ENCODE measurements at places on chromosomes 2 and 18.

GRCh38 chr18:76075777-76076176, 419.3 kb downstream of the ZNF516 start:
- DNase-seq: no peak

DNA sequence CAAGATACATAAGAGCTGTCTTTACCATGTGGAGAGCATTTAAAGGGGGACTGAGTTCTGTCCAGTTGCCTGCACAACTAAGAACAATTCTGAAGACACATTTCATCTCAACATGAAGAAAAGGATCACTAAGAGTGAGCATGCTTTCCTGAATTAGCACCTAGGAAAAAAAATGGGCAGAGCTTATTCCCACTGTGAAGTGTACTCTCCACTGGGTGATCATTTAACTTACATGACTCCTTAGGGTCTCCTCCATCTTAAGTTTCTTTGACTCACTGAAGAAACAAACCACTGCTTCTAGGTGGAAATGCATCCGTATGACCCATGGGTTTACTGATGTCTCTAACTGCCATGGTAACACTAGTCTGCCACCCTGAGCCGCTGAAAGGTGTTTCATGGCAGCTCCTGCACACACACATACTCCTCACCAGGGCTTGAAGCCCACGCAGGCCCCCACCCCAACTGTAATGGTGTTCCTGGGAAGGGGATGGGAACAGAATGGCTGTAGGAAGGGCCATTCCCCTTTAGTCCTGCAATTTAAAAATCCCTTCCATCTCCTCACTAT, 27.1 kb downstream of the HDLBP start:
- DNase-seq: no peak

- no peak for DNase-seq
These were observed 263.6 kb downstream of the RNF144A start for GRCh38 chr2:7180638-7181370.

GRCh38 chr2:187093771-187094412, 244.9 kb upstream of the ZSWIM2 start:
- no peak for DNase-seq

DNA sequence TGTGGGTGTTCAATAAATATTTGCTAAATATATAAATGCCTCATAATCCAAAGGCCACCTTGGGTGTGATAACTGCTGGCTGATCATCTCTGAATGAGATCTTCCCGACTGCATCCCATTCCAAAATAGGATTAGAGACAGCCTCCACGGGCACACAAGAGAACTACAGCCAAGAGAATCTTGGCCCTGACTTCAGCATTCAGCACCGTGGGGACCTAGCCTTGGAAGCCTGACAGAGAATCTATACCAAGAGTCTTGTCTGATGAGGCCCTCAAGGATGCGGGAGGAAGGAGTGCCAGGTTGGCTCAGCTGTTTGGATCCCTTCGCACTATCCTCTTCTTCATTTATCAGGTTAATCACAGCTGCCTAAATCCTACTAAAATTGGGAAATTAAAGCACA, 85.8 kb downstream of the RBM43 start:
- DNase-seq: peak; percentile 65

GRCh38 chr2:85853499-85854165, 35.2 kb downstream of the ST3GAL5 start:
- no peak for DNase-seq

DNA sequence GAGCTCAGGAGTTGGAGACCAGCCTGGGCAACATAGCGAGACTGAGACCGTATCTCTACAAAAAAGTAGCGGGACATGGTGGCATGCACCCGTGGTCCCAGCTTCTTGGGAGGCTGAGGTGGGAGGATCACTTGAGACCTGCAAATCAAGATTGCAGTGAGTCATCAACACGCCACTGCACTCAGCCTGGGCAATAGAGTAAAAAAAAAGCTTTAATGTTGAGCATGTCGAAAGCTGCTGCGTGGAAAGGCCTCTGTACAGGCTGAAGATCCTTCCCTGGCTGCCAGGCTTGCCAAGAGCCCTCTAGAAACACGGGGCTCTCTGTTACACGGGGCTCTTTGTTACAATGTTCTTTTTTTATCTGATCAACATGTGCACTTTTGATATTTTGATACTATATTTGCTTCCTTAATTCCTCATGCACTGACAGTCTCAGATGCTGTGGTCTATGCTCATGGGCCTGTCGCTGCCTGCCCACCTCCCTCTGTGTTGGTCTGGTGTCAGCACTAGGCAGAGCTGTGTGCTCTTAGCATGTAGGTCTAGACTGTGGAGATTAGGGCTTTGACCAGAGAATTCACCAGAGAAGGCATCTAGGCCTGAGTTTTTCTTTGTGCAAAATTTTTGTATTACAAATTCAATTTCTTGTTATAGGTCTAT, 18.7 kb downstream of the CLK1 start:
- no peak for DNase-seq

- no peak for DNase-seq
These were observed 1961.9 kb upstream of the CELF4 start for GRCh38 chr18:39527465-39527864.

DNA sequence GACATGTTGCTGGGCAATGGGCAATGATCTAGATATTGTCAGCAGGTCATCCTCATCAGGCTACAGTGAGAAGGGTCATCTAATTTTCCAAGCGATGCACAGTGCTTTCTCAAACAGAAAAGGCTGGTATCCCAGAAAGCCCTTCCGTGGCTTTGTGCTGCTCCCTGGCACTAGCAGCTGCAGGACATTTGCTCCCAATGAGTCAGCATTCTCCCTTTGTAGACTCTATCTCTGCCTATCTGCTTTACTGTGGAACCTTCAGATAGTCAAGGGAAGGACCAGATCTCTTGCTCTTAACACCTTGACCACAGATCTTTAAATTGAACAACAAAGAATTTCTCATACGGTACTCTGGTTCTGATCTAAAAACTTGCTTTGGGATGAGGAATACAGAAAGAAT, 101.4 kb downstream of the CDH2 start:
- DNase-seq: no peak

DNA sequence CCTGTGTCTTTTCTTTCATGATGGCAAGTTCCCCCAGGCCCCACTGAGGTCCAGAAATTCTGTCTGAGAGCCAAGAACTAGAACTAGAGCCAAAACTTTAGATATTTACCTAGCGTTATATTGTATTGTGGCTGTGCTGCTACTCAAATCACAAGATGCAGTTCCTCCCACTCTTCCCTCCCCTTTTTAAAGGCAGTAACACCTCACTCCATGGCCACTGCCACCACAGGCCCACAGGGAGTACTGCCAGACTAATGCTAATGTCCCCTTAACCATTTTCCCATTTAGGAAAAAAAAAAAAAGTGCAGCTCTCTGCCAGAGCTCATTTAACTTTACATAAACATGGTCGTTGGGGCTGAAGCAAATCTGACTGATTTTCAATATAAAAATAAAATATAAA, 99.7 kb upstream of the KYNU start:
- no peak for DNase-seq
